ENCODE measurements at places on chromosomes 5 and 9. TPM values are rescaled to one million over a fixed set of nuclear protein-coding genes. Genes with fewer than 3 reads are reported as not detected.

- DNase-seq = no peak
Measured at GRCh38 chr9:127154390-127155191, 32.2 kb upstream of the ANGPTL2 start.

- DNase-seq = no peak
Measured at GRCh38 chr5:963673-964531, 44.7 kb upstream of the NKD2 start.

DNA sequence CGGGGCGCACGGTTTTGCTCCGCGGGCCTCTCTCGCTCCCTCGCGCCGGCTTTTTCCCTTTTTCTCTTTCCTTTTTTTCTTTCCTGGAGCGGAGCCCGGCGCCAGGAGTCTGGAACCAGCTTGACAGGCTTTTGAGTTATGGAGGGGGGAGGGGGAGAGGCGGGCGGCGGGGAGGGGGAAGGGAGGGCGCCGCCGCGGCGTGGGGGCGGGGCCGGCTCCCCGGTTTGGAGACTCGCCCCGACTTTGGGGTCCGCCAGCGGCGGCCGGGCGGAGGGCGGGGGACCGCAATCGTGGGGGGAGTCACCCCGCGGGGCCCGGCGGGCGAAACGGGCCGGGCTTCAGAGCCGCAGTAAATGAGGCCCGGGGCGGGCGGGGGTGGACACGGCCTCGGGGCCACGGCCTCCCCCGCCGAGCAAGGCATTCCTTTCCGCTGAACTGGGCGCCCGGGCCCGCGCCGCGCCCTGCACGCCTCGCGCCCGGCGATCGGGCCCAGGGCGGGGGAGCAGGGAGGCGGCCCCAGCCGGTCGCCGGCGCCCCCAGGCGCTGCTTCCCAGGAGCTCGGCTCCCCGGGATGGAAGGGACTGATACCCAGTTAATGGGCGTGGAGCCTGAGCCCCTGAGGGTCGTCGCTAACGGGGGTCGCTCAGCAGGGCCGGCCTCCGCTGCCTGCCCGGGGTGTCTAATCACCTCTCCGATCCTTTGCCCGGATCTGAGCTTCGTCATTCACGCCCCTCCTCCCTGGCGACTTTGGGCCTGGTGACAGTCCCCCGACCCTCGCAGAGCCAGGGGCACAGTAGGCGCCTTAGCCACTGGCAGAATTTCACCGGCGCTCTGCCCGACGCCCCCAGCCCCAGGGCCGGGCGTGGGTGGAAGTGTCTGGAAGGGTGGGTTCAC lies 138.1 kb downstream of the C9orf50 start:
- no peak for DNase-seq

DNA sequence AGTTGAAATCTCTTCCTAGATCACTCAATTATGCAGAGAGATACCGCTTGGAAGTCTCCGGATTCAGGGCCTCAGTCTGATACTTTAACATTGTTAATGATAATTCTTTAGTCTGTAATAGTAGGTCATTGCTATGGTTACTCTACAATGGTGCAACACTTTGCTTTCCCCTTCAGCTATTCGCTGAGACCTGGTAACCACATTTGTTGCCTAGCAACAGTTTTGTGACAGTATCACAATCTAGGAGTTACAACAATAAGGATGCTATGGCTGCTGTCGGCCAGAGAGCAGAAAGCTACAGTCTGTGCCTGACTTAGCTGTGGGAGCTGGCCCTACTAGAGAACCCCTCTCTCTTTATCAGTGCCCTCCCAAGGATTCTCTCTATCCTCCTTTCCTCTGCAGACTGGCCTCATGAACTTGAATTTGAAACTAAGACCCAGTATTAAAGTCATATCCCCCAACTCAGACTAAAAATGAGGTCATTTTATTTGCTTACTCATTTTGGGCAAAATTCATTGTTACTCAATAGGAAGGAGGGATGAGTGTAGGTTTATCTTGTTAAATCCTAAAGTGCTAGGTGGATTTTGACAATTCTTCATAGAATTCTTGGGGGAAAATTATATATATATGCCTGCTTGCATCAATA lies 39.3 kb downstream of the NR2F1 start:
- no peak for DNase-seq

GRCh38 chr5:113806904-113807303 lies 293.4 kb downstream of the YTHDC2 start:
- no peak for DNase-seq

DNA sequence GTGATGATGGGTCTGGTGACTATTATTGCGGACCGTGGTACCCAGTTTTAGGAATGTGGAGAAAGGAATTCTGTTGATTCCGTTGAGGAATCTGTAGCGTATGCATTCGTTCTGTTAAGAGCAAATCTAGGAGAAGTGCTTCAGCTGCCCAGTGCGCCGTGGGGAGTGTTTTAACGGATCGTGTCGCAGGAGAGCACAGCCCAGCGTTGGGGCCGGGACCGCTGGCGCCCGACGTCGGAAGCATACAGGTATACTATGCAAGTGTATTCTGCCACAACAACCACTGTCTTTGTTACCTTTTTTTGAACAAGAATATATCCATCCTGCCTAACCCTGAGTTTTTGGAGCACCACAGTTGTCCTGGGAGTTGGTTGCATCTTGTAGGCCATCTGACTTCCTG lies 42.7 kb downstream of the TENT4A start:
- DNase-seq = no peak

- no peak for DNase-seq
Measured at GRCh38 chr5:67455970-67456369, 259.4 kb upstream of the CD180 start.

GRCh38 chr5:128338649-128339048 lies 199.4 kb downstream of the FBN2 start:
- no peak for DNase-seq

DNA sequence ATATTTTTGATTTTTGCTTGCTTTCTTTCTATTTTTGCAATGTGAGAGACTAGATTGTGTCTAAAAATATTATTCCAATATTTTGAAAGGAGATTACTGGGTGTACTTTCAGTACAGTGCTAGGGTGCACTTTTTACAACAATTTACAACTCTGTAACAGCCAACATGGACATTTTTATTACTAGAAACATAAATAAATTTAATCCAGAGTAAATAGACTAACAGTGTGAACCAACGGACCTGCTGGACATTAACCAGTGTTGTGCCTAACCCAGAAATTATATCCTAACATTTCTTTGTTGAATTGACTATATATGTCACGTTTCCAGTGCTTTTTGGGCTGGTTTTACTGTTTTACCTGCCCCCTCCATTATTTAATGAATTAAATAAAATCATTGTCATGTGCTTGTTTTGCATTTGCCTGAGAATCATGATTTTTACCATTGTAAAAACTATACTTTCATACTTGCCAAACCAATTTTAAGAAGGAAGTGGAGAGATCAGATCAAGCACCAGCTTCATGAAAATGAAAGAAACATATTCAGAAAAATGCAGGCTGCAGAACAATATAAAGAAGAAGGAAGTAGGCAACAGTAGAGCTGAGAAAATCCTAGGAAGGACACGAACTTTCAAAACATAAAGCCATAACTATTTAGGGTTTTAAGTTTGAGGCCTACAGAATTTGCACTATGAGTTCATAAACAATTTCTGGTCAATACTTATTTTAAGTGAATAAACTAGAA lies 400.8 kb upstream of the PIK3R1 start:
- no peak for DNase-seq

GRCh38 chr5:148735301-148735835 lies 81.0 kb upstream of the HTR4 start:
- DNase-seq = no peak

DNA sequence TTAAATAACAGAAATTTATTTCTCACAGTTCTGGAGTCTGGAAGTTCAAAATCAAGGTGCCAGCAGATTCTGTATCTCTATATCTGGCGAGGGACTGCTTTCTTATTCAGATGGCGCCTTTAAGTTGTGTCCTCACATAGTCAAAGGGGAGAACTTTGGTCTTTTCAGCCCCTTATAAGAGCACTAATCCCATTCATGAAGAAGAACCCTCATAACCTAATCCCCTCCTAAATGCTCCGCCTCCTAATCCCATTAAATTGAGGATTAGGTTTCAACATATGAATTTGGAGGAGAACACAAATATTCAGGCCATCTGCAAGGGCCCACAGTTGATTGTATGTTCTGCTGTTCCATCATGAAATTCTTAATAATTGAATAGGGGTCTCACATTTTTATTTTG lies 10.8 kb upstream of the CCDC152 start:
- no peak for DNase-seq

- DNase-seq = no peak
Measured at GRCh38 chr9:69016191-69017096, 2.5 kb upstream of the PRKACG start.

DNA sequence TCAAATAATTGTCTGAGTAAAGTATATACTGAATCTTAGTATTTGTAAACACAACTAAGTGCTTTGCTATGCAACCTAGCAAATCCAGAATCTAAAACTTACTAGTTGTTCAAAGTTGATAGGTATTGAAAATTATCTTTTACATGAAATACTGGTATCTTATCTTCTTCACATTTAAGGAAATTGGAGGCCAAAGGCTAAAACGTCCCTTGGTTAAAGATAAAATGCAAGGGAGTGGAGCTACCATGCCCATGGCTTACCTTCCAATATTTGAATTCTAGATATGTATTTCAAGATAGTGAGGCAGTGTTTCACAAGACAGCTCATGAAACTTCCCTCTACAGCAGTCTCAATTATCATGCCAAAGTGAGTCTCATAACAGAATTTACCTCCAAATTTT lies 373.5 kb downstream of the KIAA0825 start:
- no peak for DNase-seq

- no peak for DNase-seq
Measured at GRCh38 chr9:108664309-108665255, 191.2 kb downstream of the ACTL7B start.

- DNase-seq = no peak
Measured at GRCh38 chr9:19216466-19216865, 14.0 kb upstream of the DENND4C start.

DNA sequence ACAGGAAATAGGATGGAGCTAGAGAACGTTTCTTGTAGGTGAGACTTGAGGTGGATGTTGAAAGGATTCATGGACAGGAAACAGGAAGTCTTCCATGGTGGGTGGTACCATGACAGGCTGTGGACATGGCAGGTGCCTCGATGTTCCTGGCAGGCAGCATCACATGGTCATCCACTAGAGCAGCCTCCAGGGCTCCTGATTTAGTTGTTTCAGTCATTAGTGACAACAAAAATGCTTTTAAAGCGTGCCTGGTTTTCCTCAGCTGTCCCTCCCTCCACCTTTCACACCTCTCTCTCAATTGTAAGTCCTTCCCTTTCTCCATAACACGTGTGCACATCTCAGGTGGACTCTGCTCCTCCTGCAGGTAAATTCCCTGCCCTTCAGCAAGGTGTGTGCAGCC lies 25.2 kb upstream of the ASPN start:
- DNase-seq = no peak

- DNase-seq = no peak
Measured at GRCh38 chr5:177994063-177994462, 2.0 kb downstream of the PROP1 start.

PHYHD1 gene
- 14.1 TPM for total RNA-seq

SIGMAR1 gene
- 86.8 TPM for total RNA-seq

DPH7 gene
- total RNA-seq = 45.7 TPM

GHR gene
- total RNA-seq = 0.19 TPM

IFNK gene
- not detected for total RNA-seq

CDC20B gene
- not detected for total RNA-seq

HRCT1 gene
- not detected for total RNA-seq

ZNF782 gene
- 7.4 TPM for total RNA-seq

SLC45A2 gene
- total RNA-seq = not detected

CORO2A gene
- total RNA-seq = 26.2 TPM

DNAJC25 gene
- total RNA-seq = 6.6 TPM

WASHC1 gene
- 10.2 TPM for total RNA-seq

ST8SIA4 gene
- 0.50 TPM for total RNA-seq

Measured in H1 (cell line).